Sigmoid colon (tissue), 7 donors: ENCODE measurements at places on chromosomes 2 and 18. TPM values are rescaled to one million over a fixed set of nuclear protein-coding genes. Genes with fewer than 3 reads are reported as not detected.

DNA sequence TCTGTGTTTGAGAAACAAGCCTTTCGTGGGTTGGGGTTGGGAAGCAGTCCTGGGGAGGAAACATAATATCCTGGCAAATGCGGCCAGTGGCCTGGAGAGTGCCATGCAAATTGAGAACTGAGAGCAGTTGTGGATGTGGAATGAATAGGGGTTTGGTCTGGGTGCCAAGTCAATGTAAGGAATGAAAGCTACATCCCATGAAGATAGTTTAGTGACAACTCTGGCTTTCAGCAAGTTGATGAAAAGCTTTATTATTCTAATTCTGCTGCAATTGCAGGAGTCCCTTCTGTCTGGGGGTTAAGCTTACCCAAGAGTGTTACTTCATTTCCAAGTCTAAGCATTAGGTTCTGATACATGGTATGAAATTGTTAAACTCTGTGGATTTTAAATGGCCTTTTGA lies 771.6 kb downstream of the DPP10 start:
- DNase-seq: no peak

- DNase-seq: no peak
Observed at GRCh38 chr2:169110916-169111315, 41.6 kb downstream of the DHRS9 start.

Gene PROKR1
- total RNA-seq: 0.28 TPM

DNA sequence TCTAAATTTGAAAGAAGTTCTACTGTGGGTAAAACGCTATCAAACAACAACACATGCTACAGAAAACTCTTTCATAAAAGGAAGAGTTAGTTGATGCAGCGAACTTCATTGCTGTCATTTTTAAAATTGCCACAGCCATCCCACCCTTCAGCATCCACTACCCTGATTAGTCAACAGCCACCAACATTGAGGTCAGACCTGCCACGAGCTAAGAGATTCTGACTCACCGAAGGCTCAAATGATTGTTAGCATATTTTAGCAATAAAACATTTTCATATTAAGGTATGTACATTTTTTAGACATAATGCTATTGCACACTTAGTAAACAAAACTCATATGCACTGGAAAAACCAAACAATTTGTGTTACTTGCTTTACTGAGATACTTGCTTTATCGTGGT lies 347.1 kb downstream of the CLIP4 start:
- DNase-seq: no peak

GRCh38 chr2:196284866-196285557 lies 113.6 kb upstream of the STK17B start:
- no peak for DNase-seq

Gene GREB1
- total RNA-seq: 2.5 TPM

GRCh38 chr2:169286624-169287231 lies 75.6 kb downstream of the LRP2 start:
- DNase-seq: no peak

- peak; percentile 72 for DNase-seq
Observed at GRCh38 chr2:20614201-20615067, 36.5 kb downstream of the HS1BP3 start.

Gene PIEZO2
- 24.3 TPM for total RNA-seq

DNA sequence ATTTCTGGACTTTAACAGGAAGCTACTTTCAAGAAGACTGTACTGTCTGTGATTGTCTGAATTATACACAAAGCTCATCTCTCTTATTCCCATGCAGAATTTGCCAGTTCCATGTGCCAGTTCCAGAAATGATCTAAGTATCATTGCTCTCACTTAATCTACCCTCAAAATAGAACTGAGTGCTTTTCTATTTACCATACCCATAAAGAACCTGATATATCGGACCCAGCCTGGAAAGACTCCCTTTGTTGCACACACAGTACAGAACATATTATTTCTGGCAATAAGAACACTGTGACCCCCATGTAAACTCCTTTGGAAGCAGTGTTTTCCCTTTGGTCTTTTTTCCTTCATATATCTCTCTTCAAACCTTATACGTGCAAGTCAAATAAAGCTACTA lies 102.3 kb upstream of the TTN start:
- DNase-seq: no peak

Gene PRSS56
- total RNA-seq: not detected

Gene TBR1
- total RNA-seq: not detected

GRCh38 chr2:46096260-46096659 lies 200.9 kb upstream of the EPAS1 start:
- no peak for DNase-seq

DNA sequence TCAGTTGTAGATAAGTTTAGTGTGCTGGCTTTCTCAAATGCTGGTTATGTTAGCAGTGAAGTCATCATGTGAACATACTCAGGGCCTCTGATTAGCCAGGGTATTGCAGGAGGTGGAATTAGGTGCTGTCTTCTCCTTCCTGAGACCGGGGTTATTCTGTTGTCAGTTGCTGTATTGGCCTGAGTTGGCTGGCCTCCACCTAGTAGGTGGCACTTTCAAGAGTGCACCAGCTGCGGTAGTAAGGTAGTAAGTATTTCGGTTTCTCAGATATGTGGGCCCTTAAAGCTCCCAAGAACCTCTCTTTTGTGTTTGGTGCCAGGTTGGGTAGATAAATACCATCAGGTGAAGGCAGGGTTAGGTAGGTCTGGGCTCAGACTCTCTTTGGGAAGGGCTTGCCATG lies 1430.5 kb upstream of the CELF4 start:
- no peak for DNase-seq

- DNase-seq: no peak
Observed at GRCh38 chr2:234130777-234131181, 80.3 kb downstream of the SPP2 start.

- no peak for DNase-seq
Observed at GRCh38 chr18:34509879-34510586, 200.1 kb upstream of the DTNA start.
